ENCODE measurements at places on chromosomes 2 and 18.

GRCh38 chr2:219497495-219498279, 1.0 kb upstream of the GMPPA start:
- DNase-seq: no peak

DNA sequence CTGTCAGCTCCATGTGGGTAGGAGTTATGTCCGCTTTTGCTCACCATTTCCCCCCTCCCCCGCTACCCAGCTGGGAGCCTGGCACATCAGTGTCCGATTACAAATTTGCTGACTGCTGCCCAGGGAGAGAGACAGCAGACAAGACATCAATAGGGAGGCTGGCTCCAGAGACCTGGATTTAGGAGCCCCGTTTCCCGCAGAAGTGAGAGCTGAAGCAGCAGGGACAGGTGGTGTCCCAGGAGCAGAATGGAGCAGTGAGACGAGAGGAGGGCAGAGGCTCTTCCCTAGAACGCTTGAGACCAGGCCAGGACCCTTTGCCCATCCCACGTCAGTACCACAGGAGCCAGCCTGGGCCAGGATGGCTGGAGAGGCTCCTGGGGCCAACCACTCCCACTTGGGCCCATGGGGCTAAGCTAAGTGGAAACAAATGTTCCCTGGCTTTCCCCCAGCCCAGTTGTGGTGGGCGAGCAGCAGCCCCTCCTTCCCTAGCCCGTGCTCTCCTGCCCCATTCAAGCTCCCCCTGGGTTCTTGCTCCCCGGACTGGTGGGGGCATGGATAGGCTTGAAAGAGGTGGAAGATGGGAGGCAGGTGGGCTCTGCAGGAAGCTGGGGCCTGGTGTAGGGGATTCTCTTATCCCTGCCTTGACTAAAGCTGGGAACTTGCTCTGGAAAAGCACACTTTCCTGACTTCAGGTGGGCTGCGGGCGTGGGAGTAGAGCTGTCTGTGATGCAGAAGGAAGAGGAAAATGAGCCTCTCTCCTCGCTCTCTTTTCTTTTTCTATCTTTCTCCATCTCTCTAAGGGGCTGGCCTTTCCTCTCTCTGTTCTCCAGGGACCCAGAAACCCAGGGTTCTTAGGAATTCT, 4.1 kb upstream of the WNT6 start:
- no peak for DNase-seq

GRCh38 chr2:60796573-60797509, 40.8 kb downstream of the PAPOLG start:
- DNase-seq: no peak

GRCh38 chr2:202426751-202427150, 50.6 kb downstream of the BMPR2 start:
- no peak for DNase-seq

GRCh38 chr2:100320547-100321178, 1.6 kb downstream of the LONRF2 start:
- DNase-seq: no peak

- DNase-seq: no peak
These were observed 62.3 kb upstream of the YWHAQ start for GRCh38 chr2:9693196-9693491.

DNA sequence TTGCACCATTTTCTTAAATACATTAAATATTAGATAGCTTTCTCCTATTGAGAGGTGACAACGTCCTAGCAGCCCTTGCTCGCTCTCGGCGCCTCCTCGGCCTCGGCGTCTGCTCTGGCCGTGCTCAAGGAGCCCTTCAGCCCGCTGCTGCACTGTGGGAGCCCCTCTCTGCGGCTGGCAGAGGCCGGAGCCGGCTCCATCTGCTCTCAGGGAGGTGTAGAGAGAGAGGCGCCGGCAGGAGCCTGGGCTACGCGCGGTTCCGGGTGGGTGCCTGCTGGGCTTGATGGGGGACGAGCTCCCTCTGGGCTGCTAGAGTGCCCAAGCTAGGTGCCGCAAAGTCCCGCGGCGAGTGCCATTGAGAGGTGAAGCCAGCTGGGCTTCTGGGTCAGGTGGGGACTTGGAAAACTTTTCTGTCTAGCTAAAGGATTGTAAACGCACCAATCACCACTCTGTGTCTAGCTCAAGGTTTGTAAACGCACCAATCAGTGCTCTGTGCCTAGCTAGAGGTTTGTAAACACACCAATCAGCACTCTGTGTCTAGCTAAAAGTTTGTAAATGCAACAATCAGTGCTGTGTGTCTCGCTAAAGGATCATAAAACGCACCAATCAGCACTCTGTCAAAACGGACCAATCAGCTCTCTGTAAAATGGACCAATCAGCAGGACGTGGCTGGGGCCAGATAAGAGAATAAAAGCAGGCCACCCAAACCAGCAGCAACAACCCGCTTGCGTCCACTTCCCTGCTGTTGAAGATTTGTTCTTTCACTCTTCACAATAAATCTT, 3.1 kb downstream of the RPRD1A start:
- DNase-seq: no peak

GRCh38 chr18:2146092-2146491, 425.2 kb downstream of the METTL4 start:
- DNase-seq: no peak

DNA sequence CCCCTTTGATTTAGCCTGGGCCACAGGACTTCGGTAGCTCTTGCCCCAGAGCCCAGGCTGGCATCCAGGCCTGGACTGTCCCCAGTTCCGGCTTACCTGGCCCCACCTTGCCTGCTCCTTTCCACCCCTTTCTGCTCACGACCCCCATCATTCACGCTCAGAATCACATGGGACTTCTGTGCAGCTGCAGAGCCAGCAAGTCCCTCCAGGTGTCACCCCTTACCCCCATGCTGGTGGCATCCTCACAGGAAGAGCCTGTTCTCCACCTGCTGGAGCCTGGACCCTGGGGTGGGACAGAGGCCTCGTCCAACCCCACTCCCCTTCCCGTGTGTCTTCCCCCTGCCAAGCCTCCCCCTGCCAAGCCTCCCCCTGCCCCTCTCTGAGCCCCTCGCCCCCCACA, 7.9 kb upstream of the KCNIP3 start:
- DNase-seq: no peak

DNA sequence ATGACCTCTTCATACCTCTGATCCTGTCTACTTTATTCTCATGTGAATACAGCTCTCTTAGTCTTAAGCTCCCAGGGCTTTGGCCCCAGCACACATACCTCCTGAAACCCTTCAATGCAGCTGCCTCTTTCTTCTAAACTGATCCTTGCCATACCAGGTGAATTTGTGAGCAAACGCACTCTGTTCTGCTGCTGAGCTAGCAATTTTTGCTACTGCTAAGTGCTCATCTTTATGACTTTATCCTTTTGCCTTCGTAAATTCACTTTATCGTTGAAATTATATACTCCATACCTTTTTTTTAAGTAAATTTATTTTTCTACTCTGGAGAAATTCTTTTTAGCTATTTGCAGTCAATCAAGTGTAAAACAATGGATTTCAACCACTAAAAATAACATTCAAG, 287.7 kb downstream of the CMPK2 start:
- no peak for DNase-seq

DNA sequence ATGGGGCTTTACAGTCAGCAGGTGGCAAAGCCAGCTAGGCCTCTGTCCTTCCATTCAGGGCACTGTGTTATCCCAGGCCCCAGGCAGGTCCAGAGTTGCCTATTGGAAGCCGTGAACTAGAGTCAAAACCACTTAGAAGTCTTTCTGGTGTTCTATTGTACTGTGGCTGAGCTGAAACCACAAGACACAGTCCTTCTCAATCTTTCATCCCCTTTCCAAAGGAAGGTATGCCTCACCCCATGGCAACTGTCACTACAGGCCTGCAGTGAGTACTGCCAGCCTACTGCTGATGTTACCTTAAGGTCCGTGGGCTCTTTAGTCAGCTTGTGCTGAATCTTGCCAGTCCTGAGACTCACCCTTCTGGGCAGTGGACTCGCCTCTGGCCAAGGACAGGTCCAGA, 181.6 kb downstream of the GULP1 start:
- DNase-seq: no peak

DNA sequence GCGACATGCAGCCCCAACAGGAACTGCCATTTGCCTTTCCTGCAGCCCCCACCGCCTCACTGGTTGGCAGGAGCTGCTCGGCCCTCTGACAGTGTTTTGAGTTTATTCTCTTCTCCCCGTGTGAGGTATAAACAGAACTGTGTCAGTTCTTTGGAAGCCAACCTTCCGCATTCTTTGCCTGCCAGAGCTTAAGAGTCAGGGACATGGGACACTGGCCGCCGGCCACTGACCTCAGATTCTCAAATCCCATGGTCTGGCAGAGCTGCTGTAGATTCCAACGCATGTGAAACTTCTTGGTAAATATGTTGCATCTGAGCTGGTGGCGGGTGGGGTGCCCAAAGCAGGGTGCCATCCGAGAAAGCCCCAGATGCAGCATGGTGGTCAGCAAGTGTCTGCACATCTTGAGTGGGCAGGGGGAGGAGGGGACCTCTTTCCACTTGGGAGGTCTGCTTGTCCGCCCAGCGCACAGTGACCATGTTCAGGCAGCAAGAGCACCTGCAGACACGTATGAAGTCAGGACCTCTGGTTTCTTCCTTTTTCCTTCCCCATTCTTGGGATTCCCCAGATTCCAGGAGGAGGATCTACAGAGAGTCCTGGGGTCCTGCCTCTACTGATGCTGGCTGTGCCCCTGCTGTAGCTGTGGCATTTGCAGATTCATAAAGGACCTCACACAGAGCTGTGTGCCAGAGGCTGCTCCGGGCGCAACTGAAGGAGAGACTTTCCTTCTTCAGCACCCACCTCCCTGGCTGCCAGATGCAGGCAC, 23.8 kb downstream of the ASB18 start:
- no peak for DNase-seq

GRCh38 chr2:206361407-206362045, 81.8 kb upstream of the ADAM23 start:
- DNase-seq: no peak

DNA sequence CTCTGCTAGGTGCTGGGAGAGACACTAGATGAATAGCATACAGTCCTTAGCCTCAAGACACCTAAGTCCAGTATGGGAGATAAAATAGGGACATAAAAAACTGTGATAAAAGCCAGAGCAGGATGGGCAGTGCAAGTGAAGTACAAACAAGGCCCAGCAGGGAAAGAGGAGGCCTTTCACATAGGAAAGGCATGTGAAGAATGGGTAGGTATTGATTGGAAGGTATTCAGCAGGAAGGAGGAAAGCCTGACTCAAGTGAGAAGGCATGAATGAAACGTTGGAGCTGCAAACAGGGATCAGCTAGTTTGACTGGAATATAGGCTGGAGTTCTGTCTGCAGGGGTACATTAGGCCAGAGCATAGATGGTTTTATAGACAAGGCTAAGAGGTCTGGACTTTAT, 11.0 kb upstream of the CXCR4 start:
- DNase-seq: no peak

- DNase-seq: no peak
These were observed 831.6 kb upstream of the CHAC2 start for GRCh38 chr2:52936029-52936428.

DNA sequence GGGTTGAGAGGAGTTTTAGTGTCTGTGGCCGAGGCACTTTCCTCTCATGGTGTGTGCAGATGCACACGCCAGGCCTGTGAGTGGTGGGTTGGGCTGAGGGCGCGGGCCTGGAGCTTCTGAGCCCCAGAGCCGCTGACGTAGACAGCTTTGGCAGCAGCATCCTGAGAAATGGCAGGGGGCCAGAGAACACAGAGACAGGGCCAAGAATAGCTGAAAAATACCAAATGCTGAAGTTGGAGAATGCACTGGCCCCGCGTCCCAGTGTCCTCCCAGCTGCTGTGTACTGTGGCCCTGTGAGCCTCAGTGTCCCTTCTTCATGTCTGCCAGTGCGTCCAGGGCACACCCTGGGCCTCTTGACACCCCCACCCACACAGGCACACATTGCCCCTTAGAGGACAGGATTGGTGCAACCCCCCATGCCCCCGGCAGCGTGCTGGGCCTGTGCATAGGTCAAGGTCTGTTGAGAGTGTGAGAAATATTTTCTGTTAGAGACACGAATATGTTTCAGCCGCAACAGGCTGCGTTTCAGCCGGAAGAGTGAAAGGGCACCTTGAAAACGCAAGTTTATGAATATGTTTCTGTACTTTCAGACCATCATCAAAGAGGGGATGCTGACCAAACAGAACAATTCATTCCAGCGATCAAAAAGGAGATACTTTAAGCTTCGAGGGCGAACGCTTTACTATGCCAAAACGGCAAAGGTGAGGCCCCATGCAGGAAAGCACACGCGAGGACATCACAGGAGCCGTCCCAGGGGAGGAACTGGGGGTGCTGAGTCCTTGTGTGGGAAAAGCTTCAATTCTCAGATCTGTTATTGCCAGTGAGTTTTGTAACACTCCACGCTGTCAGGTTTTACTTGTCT, 33.6 kb downstream of the DGKD start:
- no peak for DNase-seq

GRCh38 chr2:220478305-220479058, 851.1 kb downstream of the SLC4A3 start:
- no peak for DNase-seq

GRCh38 chr2:132621131-132621875, 48.7 kb downstream of the LYPD1 start:
- no peak for DNase-seq

- no peak for DNase-seq
These were observed 86.1 kb upstream of the CTAGE1 start for GRCh38 chr18:22503803-22504202.

GRCh38 chr2:78061732-78062131, 539.6 kb upstream of the LRRTM4 start:
- no peak for DNase-seq

- DNase-seq: no peak
These were observed 160.3 kb upstream of the COL3A1 start for GRCh38 chr2:188813857-188814256.

DNA sequence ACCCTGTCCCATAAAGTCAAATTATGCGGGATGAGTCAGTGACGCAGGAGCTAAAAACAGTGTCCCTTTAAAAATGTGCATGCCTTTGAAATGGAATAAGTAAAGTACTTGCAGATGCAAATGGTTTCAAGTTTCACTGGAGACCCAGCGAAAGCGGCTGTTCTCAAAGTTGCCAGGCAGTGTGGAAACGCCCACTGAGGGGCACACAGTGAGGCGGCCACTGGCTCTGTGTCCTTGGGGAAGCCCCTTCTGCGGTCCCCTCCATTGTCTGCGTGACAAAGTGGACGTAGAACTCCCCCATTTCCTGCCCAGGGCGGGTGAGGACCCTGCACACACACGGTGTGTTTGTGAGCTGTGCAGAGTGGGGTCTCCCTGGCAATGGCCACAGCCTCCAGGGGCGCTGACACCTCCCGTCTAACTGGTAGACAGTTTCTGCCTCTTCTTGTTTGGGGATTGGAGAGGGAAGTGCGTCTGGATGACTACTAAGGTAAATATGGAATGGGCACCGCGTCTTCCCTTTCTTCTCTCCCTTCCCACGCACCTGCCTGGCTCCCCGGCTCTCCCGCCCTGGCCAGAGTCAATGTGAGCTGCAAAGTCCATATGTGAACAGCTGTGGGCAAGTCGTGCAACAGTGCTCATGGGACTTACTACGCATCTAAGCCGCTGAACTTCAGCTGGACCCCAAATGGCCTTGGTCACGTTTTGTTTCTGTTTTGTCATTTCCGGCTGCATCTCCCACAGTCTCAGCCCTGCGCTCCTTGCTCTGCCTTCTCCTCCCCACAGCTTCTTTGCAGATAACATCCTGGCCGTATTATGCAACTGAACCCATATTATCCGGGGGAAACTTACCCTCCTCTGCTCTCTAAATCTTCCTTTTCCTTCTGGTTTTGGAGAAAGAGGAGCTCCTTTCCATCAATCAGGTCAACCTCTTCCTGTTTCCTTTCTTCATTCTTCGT, 33.7 kb upstream of the ZNF516 start:
- DNase-seq: no peak
